ENCODE measurements at places on chromosomes 2 and 18. TPM values are rescaled to one million over a fixed set of nuclear protein-coding genes. Genes with fewer than 3 reads are reported as not detected.

- no peak overlapping the region for H3K27ac ChIP-seq
- H3K27me3 ChIP-seq = no peaks in the 10 kb centered on the region
- DNase-seq = no peak
- no peak overlapping the region for H3K4me3 ChIP-seq
- no peaks in the 10 kb centered on the region for H3K36me3 ChIP-seq
- no peaks in the 10 kb centered on the region for H3K4me1 ChIP-seq
Measured at GRCh38 chr18:63604791-63605567, 17.8 kb downstream of the SERPINB13 start.

GRCh38 chr2:67579806-67580205 lies 182.7 kb downstream of the ETAA1 start:
- H3K36me3 ChIP-seq = no peaks in the 10 kb centered on the region
- no peak for DNase-seq
- H3K4me1 ChIP-seq = no peaks in the 10 kb centered on the region

GRCh38 chr2:51401546-51401945 lies 369.6 kb upstream of the NRXN1 start:
- H3K27ac ChIP-seq = no peak overlapping the region
- no peak overlapping the region for H3K4me3 ChIP-seq
- no peaks in the 10 kb centered on the region for H3K4me1 ChIP-seq
- no peaks in the 10 kb centered on the region for H3K27me3 ChIP-seq
- H3K36me3 ChIP-seq = no peaks in the 10 kb centered on the region
- DNase-seq = no peak

Gene COL3A1
- total RNA-seq = 98.5 TPM

GRCh38 chr2:101401326-101401665 lies 14.0 kb upstream of the CREG2 start:
- H3K4me1 ChIP-seq = no peaks in the 10 kb centered on the region
- no peak overlapping the region for H3K27ac ChIP-seq
- H3K27me3 ChIP-seq = peaks cover 23% of the 10 kb centered on the region
- H3K4me3 ChIP-seq = no peak overlapping the region
- no peaks in the 10 kb centered on the region for H3K36me3 ChIP-seq

DNA sequence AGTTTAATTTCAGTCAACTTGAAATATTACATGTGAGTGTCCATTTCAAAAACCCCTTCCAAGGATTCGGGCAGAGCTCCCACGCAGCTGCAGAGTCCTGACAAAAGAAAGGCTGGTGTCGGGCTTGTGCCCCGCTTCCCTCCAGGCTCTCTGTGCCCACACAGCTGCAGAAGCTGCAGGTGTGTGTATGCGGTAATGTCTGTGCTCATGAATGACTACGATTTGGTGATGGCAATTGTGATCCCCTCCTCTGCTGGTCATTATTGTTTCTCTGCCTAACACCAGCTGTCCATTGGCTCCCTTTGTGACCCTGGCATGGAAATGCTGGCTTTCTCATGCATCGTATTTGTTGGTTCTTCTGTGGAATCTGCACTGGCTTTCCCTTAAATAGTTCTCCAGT lies 224.8 kb downstream of the NUP35 start:
- H3K27me3 ChIP-seq = no peaks in the 10 kb centered on the region
- no peak overlapping the region for H3K4me3 ChIP-seq
- no peaks in the 10 kb centered on the region for H3K36me3 ChIP-seq
- no peaks in the 10 kb centered on the region for H3K4me1 ChIP-seq
- no peak for DNase-seq
- no peak overlapping the region for H3K27ac ChIP-seq

DNA sequence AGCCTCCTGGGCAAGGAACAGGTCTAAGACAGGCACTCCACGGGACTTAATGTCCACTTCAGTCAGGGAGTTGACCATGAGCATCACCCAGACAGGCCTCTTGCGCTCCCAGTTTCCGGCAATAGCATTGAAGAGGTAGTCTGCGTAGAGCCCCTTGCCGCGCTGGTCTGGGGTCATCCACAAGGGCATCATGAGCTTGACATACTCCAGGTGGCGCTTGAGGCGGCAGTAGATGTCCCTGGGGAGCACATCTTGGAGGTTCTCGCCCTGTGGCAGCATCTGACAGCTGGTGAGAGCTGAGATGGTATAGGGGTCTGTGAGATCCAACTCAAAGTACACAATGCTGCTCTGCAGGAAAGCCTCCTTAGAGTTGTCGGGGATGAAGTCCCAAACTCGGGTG lies 10.6 kb downstream of the TRABD2A start:
- no peaks in the 10 kb centered on the region for H3K4me1 ChIP-seq
- H3K27me3 ChIP-seq = peaks cover 6% of the 10 kb centered on the region
- no peak for DNase-seq
- no peaks in the 10 kb centered on the region for H3K36me3 ChIP-seq
- H3K4me3 ChIP-seq = no peak overlapping the region
- H3K27ac ChIP-seq = no peak overlapping the region

DNA sequence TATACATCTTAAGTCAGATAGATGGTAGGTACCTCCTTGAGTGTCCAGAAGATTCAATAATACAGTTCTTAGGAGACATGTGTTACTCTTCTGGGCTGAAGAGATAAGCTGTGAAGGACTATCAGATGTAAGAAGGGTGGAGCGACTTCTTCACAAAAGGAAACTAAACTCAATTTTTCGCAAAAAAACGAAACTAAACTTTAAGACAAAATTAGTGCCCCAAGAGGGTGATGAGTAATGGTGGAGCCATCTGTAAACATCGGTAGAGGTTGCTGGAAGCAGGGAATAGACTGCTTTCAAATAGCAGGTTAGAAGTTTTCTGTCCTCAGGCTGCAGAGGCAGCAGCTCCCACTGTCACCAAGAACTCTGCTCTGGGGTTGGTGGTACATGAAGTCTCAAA lies 111.6 kb upstream of the TACR1 start:
- H3K4me3 ChIP-seq = no peak overlapping the region
- no peak for DNase-seq
- no peaks in the 10 kb centered on the region for H3K36me3 ChIP-seq
- H3K27me3 ChIP-seq = no peaks in the 10 kb centered on the region
- H3K27ac ChIP-seq = no peak overlapping the region
- no peaks in the 10 kb centered on the region for H3K4me1 ChIP-seq

Gene POMC
- 7.5 TPM for total RNA-seq

- H3K27me3 ChIP-seq = peaks cover 88% of the 10 kb centered on the region
- H3K4me3 ChIP-seq = no peak overlapping the region
- no peaks in the 10 kb centered on the region for H3K36me3 ChIP-seq
- no peak overlapping the region for H3K27ac ChIP-seq
- H3K4me1 ChIP-seq = no peaks in the 10 kb centered on the region
Measured at GRCh38 chr2:170361090-170361936, 183.4 kb downstream of the MYO3B start.

Gene C1D
- total RNA-seq = 19.5 TPM

Gene KIF1A
- 2.0 TPM for total RNA-seq

DNA sequence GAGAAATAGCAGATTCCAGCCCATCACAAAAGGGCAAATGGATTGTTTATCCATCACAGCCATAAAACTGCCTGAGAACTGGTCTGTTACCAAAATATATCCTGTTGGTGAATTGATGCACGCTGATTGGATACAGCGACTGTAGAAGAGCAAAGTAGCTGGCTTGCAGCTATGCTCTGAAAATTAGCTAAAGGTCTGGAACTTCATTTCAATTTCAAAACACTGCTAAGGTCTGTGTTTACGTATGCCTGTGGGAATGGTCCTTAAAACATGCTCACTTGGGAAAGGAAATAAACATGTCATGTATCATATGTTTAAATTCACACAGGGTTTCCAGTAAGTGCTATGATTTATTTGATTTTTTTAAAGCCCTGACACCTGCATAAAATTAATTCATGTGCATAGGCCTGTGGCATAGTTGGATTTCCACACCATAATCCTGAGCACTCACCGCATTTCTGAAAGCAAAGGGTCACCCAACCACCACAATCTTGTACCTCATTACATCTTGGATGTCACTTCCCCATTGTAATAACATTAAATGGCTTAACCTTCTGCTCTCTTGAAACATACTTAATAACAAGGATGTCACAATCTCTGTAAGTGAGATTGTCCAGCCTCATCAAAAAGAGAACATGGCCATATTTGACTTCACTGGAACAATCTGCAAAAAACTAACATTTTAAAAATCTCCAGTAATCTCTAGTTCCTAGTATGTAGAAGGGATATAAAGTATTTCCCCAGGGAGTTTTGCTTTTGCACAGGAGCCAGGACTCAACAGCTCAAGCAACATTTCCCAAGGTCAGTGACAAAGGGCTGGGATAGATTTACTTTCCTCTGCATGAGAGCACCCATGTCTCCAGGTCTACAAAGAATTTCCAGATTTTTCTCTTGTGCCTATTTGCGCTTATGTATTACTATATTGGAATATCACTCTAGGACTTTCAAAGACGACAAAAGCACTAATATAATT lies 109.8 kb downstream of the FARSB start:
- H3K4me3 ChIP-seq = no peak overlapping the region
- no peak for DNase-seq
- H3K36me3 ChIP-seq = no peaks in the 10 kb centered on the region
- H3K27me3 ChIP-seq = no peaks in the 10 kb centered on the region

Gene CPLX4
- not detected for total RNA-seq

GRCh38 chr18:63180971-63181376 lies 138.6 kb downstream of the BCL2 start:
- no peaks in the 10 kb centered on the region for H3K27me3 ChIP-seq
- no peaks in the 10 kb centered on the region for H3K36me3 ChIP-seq
- H3K27ac ChIP-seq = no peak overlapping the region
- no peak overlapping the region for H3K4me3 ChIP-seq
- H3K4me1 ChIP-seq = peaks cover 60% of the 10 kb centered on the region
- DNase-seq = no peak

- no peaks in the 10 kb centered on the region for H3K36me3 ChIP-seq
- H3K27me3 ChIP-seq = peaks cover 25% of the 10 kb centered on the region
- H3K4me3 ChIP-seq = no peak overlapping the region
- no peaks in the 10 kb centered on the region for H3K4me1 ChIP-seq
- H3K27ac ChIP-seq = no peak overlapping the region
Measured at GRCh38 chr2:233796254-233796653, 18.1 kb downstream of the MROH2A start.

Gene UXS1
- 26.7 TPM for total RNA-seq

GRCh38 chr18:32661486-32662299 lies 111.1 kb downstream of the KLHL14 start:
- no peak for DNase-seq
- no peaks in the 10 kb centered on the region for H3K36me3 ChIP-seq
- H3K4me3 ChIP-seq = no peak overlapping the region
- no peak overlapping the region for H3K27ac ChIP-seq
- no peaks in the 10 kb centered on the region for H3K4me1 ChIP-seq
